Activated naive CD4-positive, alpha-beta T cell treated with anti-CD3 and anti-CD28 coated beads, Interleukin-2, amount 50 U/mL, for 16 hours (primary cell): ENCODE measurements at places on chromosomes 6 and 20.
A peak's percentile ranks its signal among the peaks of the same experiment; 100 is the strongest.

GRCh38 chr20:45060294-45060693 is 40.6 kb downstream of the KCNS1 start:
- no peak for DNase-seq

- DNase-seq, result no peak
Observed at GRCh38 chr20:444862-445426, 17.4 kb downstream of the TBC1D20 start.

DNA sequence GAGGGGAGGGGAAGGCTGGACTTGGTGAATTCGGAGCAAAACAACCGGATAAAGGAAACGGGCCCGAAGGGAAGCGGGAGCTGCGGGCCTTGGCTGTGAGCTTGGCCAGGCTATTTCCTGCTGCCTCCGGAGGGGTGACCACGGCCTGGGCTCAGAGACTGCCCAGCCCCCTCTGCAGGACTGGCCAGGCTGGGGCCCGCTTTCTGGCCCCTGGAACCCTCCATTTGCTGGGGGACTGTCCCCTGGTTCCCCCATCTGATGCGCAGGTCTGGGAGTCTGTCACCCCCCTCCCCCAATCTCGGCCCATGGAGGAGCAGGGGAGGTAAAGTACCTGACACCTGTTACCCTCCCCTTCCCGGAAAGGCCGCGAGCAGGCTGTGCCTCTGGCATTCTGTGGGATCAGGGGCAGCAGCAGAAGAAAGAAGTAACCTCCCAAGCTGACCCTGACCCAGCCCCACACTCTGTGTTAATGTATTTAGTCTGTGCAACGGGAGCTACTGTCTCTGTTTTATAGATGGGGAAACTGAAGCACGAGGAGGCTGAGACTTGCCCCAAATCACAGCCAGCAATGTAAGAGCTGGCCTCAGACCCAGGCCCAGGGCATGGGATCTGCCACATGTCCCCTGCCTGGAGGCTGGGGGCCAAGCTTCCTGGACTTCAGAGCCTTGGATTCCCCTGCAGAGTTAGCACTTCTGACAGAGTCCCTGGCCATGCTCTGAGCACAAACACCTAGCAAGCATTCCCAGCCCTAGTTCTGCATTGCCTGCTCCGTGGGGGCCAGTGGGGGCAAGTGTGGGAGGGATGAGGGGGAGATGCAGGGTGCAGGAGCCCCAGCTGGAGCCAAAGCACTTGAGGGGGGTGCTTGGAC is 3.5 kb downstream of the C20orf204 start:
- DNase-seq, result no peak

GRCh38 chr20:21395666-21396598 is 1.4 kb downstream of the NKX2-4 start:
- peak; percentile 43 for DNase-seq

GRCh38 chr6:14804785-14805210 is 441.1 kb upstream of the JARID2 start:
- no peak for DNase-seq

DNA sequence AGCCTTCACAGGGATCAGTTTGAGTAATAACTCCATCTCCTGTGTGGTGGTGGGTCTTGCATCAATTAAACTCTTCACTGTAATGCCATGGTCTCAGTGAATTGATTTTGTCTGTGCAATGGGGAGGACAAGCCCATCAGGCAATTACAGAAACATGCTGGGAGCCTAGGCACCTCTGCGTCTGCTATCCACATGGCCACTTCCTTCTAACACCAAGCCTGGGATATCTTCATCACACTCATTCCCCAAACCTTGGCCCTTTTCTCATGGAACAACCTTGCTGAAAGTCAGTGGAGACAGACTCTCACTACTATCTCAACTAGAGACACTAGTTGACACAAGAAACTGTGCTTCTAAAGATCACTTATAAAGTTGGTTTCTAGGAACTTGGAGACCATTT is 210.1 kb upstream of the SHLD1 start:
- no peak for DNase-seq

- DNase-seq, result no peak
Observed at GRCh38 chr20:14583413-14583812, 246.0 kb upstream of the FLRT3 start.

DNA sequence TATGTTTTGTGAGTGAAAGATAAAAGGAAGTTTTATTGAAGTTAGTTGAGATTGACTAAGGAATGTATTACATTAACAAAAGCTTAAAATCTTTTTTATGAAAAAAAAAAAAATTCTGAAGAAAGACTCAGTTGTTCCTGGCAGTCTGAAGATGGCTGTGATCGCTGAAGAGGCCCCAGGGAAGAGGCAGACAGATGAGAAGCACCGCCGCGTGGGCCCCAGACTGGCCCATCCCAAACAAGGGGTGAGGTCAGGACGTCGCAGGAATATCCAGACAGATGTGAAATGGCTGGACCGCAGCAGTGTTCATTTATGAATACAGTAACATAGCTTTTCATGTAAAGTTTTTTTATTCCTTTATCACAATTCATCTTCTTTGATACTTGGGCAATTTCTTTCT is 194.2 kb downstream of the TBXT start:
- DNase-seq, result no peak

DNA sequence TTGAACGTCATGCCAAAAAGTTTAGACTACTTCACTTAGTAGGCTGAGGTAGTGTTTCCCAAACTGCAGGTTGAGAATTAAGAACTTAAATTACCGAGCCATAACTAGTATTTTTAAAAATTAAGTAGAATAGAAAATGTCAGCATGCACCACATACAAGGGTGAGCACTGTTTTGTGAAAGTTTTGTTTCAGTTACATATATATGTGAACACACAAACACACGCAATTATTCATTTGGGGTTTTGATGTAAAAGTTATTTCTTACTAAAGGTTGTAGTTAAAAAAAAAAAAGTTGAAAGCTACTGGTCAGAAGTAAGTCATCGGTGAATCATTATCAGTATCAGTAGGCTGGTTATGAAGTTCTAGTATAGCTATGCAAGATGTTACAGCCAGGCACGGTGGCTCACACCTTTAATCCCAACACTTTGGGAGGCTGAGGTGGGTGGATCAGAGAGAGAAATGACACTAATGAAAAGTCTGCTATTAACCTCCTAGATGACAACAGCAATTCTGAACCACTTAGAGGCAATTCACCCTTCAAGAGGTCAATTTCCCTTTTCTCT is 24.1 kb downstream of the FASTKD5 start:
- no peak for DNase-seq

DNA sequence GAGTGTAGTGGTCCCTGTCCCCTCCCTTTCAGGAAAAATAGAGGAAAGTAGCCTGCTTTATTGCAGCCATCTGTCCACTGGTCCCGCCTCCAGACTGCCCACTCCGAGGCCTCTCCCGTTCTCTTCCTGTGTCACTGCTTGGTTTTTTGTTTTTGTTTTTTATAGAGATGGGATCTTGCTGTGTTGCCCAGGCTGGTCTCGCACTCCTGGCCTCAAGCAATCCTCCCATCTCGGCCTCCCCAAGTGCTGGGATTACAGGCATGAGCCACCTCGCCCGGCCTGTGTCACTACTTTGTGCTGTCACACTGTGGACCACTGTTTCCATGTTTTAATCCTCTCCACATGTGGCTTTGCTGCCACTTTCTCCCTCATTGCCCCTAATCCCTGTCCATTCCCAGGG is 71.2 kb downstream of the ZBTB2 start:
- DNase-seq, result no peak

- no peak for DNase-seq
Observed at GRCh38 chr20:50050660-50051308, 62.2 kb downstream of the UBE2V1 start.

- no peak for DNase-seq
Observed at GRCh38 chr20:20371083-20371482, 3.2 kb downstream of the INSM1 start.

DNA sequence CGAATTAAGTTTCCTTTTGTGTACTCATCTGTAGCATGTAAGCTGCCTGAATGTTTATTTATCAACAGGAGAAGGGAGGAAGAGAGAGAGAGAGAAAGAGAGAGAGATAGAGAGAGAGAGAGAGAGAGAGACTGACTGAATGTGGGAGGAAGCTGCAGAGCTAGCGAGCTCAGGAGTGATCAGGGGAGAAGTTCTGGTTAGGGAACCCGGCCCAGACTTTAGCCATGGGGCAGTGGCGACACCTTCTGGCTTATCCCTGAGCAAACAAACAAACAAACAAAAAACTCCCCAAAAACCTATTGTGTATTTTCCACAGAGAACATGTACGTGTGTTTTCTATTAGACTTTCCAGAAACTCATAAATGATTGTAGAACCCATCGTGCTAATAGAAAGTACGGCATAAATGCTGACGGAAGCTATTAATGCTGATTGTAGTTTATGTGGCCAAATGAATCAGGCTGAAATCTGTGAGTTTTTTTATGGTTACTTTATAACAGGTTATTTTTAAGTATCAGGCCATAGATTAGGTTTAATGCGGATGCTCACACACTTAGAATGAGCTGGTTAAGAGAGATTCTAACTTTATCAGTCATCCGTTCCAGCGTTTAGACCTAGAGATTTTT is 92.8 kb downstream of the CLIC5 start:
- peak; percentile 43 for DNase-seq

- no peak for DNase-seq
Observed at GRCh38 chr6:36241728-36242127, 28.1 kb upstream of the PNPLA1 start.

GRCh38 chr6:19463250-19463649 is 373.9 kb upstream of the ID4 start:
- DNase-seq, result no peak

DNA sequence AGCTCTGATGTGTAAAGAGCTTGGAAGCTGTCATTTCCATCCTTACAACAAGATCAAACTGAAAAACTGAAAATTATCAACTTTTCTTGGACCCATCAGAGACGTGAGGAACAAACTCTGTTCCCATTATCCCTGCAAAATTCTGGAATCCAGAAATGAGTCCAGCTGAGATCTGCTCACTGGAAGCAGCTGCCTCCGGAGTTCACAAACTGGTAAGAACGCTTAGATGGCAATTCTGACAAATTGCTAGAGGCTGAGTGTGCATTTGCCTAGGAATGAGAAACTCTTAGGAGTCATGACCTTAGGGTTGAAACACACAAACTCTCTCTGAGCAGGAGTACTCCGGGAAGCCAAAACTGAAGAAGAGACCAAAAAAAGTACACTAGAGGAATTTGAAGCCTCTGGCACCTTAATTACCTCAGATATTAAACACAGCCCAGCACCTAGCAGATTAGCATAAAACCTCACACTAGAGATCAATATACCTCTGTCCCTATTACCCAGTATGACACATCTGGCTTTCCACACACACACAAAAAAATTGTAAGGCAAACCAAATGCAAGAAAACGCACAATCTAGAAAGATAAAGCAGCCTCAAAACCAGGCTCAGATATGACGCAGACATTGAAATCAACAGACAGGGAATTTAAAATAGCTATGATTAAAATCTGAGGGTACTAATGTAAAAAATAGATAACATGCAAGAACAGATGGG is 233.5 kb upstream of the SGK1 start:
- no peak for DNase-seq

GRCh38 chr6:130026859-130027258 is 8.5 kb downstream of the L3MBTL3 start:
- no peak for DNase-seq

- no peak for DNase-seq
Observed at GRCh38 chr6:34457742-34458735, 7.8 kb upstream of the PACSIN1 start.

GRCh38 chr6:27684264-27685211 is 211.6 kb upstream of the ZNF184 start:
- DNase-seq, result peak; percentile 54
